WTC11 (cell line): ENCODE measurements at places on chromosomes 12 and 14. TPM values are rescaled to one million over a fixed set of nuclear protein-coding genes. Genes with fewer than 3 reads are reported as not detected.
A peak's percentile ranks its signal among the peaks of the same experiment; 100 is the strongest.

Gene STAC3
- 3.2 to 3.4 TPM (median 3.3 TPM) in 3 replicates for total RNA-seq

Gene IFT43
- total RNA-seq = 17.5 to 20.5 TPM (median 19.2 TPM) in 3 replicates

DNA sequence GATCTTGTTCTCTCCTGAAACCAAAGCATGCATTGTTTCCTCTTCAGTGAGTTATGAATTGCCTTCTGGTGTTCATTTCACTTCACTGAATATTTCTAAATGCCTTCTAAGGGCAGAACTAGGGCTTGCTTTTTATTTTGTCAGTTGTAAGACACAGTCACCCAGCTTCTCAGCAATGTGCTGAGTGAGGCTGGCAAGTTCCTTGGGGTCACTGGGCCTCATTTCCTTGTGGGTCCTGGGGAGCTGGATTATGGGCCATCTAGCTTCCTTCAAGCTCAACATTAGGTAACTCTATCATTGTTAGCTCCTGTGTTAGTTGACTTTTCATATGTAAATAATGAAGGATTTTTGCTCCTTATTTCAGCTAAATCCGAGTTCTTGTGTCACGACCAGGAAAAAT lies 13.8 kb downstream of the ASCL4 start:
- no peak for DNase-seq

GRCh38 chr12:30519535-30519934 lies 176.1 kb downstream of the IPO8 start:
- DNase-seq = no peak

GRCh38 chr14:74645756-74646470 lies 33.9 kb upstream of the LTBP2 start:
- no peak for DNase-seq

DNA sequence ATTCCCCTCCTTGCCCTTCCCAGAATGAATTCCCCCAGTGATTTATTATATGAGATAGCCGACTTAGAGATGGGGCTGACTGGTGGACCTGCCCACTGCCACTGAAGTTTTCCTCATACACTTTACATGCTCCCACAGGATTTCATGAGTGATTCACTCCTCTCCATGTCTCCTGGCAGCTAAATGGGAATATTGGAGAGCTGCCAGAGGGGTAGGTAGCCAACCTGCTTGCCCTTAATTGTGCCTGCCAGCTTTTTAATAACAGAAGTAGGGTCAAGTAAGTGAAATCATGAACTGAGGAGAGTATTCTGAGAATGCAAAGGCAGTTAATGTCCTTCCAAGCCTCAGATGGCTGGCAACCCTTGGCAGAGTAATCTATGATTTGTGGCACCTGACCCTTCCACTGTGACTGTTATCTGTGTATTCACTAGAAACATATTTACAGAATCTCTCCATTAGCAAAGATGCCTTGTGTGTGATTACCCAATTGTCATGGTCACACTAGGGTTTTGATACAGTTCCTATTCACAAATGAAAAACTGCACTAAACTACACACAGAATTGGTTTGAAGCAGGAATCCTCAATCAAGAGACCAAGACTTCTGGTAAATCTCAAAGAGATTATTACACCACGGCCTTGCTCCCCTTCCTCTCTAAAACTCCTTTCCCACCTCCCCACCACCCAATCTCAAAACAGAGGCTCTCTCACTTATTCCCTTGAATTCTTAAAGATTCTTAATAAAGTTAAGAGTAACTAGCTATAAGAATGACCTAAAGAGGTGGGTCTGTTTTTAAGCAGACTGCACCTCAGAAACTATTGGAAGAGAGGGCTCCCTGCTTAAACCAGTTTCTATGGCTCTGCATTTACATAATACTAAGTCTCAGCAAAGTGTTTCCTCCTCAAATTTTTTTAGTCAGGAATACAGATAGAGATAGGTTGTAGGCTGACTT lies 17.2 kb downstream of the NKX2-1 start:
- no peak for DNase-seq

DNA sequence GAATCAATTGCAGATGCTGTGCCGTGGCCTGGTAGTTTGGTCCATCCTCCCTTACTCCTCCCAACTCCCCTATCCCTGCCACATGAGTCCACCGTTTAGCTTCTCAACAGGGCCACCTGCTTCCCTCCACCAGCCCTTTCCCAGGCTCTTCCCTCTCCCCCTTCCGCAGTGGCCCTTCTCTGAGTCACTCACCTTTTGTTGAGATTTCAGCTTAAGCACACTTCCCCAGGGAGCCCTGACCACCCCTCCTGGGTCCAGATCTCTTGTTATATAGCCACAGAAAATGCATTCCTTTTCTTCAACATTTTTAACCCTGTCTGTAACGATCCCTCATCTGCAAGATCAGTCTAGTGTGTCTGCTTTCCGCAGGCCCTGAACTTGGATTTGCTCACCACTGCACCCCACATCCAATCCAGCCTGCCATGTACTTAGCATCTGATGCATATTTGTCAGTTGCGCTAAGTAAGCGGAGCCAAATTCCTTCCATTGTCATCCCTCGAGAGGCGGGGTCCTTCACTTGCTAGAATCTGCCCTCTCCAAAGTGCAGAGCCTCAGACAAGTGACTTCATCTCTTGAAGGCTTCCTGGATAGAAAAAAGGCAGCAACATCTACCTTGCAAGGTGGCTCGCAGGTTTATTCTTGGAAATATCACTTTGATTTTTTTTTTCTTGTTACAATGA lies 41.1 kb downstream of the TMEM63C start:
- DNase-seq = peak; percentile 31

DNA sequence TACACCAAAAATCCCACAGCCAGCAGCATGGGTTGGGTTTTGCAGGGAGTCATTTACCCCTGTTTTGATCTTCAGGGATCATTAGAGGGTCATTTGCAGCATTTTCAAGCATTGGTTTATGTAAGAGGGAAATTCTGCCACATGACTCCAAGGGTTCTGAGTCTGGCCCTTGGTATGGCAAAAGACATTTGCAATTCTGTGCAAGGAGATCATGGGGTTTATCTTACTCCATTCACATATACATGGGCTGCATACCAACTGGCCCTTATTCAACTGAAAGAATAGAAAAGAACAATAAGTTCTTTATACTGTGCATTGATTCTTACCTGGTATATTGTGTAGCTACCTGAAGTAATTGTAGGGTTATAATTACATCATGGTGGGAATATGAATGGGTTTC lies 13.7 kb downstream of the SIX4 start:
- DNase-seq = no peak

DNA sequence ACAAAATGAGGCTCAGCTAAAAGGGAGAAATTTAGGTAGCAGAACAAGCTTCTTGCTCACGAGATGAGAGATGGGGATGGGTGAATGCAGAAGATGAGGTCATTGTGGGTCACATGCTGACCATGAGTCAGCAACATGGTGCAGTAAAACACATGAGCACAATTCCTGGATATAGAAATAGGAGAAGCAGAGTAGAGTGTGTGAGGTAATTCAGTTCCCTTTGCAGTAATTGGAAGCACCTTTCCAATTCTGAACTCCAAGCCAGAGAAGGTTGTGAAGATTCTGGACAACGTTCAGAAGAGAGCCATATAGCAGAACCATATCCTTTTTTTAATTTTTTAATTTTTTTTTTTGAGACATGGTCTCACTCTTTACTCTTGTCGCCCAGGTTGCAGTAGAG lies 62.0 kb upstream of the LMNTD1 start:
- no peak for DNase-seq

DNA sequence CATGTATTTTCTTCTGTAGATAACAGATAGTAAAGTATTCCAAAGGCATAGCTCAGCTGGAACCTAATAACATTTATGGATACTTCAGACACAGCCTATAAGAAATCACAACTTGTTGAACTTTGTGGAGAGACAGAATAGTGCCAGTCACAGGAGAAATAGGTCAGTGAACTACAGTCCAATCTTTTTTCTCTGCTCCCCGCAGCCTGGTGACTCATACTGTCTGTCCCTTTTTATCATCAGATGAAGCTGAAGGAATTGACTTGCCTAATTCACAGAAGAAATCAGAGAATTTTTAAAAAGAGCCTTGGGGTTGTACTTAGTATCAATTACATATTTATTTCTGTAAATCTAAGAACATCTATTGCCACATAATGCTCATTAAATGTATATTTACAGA lies 222.3 kb downstream of the ALG10 start:
- DNase-seq = no peak

DNA sequence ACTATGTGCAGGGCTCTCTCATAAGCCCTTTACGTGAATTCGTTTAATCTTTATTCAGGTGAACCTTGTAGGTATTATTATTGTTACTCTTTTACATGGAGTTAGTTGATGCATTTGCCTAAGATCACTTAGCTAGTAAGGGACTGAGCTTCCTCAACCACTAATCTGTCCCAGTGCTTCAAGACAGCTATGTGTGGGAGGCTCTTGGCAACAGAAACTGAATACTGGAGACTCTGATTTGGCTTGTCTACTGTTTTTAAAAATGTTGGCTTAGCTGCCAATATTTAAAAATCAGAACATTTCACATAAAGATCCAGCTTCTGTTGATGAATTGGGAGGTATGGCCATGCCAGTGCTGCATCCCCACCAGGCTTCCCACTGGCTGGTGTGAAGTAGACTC lies 6.8 kb downstream of the KNTC1 start:
- DNase-seq = no peak
